ENCODE measurements at places on chromosomes 13 and 19.

DNA sequence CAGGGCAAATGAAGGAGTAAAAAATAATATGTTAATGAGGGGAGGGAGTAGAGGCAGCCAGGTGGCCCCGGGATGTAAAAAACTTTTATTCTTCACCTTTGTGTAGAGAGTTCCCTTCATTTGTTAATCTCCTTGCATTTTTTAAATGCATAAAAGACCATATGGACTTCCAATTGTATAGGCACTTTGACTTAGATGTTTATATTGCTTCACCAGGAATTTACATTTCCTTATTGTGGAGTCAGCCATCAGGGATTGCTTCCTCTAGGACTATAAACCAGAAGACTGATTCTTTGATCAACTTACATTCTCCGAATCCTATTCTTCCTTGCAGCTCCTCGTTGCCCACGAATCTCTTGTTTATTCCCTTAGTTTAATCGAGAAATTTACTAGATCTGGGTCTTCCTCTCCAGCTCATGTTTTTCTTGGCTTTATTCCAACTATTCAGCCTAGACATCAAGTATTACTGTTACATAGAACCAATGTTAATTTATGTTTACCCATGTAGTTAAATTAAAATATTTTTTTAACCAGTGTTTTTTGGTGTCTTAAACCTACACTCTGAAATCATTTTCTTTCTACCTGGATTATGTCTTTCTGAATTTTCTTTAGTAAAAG, 1187.0 kb upstream of the SLC10A2 start:
- no peak for DNase-seq

DNA sequence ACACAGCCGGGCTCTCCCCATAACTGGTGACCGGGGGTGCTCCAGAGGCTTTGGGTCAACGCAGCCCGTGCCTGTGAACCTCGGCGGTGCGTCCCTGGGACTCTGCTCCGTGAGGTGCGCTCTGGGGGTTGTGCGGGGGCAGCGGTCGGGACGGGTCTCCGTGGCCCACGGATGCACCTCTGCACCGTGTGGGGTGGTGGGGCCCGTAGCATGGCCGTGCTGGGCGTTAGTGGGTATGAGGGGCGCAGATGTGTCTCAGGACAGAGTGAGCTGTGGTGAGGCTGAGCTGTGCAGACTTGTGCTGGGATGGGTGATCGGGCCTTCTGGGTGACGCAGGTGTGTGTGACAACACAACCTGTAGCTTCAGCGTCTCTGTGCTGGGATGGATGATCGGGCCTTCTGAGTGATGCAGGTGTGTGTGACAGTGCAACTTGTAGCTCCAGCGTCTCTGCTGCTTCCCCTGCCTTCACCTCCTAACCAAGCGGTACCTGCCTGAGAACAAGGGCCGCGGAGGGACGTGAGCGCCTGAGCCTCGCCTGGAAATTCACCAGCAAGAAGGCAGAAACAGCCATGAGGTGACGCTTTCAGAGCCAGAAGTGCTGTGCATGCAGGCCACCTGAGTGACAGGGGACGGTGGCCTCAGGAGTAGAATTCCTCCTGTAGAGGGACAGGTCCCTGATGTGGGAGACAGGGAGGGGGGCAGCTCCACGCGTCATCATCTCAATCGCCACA, 599 bp downstream of the ZNF331 start:
- no peak for DNase-seq

DNA sequence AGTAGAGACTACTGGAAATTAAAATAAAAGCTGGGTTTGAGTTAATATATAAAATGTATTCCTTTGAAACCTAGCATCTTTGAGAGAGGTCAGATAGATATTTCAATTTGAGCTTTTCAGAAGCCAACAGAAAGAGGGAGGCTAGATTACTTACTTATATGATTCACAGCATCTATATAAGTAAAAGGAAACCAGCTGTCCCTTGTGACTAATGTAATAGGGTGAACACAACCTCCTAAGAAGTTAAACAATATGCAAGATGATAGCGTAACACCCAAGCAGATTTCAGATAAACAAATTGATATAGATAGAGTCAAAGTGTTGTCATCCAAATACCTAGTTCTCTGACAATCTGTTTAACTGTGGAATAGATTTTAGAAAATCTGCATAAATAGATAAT, 393.5 kb upstream of the GPC6 start:
- no peak for DNase-seq

- no peak for DNase-seq
Observed at GRCh38 chr19:50224986-50225747, 21.7 kb downstream of the MYH14 start.
